ENCODE measurements at places on chromosomes 13 and 19.

DNA sequence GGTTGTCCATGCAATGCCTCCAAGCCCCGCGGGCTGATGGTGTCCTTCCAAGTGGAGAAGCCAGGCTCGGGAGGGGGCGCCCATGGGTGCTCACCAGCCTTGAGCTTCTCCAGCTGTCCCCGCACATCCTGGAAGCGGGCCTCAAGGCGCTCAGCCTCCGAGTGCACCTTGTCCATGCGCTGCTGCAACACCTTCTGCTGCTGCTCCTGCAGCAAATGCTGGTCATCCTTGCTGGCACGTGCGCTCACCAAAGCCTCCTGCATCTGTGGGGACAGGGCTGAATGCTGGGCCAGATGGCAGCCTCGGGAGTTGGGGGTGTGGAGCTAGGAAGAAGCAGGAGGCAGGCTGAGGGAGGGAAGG, 22.8 kb upstream of the EMP3 start:
- no peak for DNase-seq

- DNase-seq = no peak
Measured at GRCh38 chr13:91400671-91401070, 2.2 kb downstream of the GPC5 start.

- DNase-seq = no peak
Measured at GRCh38 chr19:45515807-45516401, 8.6 kb downstream of the VASP start.

DNA sequence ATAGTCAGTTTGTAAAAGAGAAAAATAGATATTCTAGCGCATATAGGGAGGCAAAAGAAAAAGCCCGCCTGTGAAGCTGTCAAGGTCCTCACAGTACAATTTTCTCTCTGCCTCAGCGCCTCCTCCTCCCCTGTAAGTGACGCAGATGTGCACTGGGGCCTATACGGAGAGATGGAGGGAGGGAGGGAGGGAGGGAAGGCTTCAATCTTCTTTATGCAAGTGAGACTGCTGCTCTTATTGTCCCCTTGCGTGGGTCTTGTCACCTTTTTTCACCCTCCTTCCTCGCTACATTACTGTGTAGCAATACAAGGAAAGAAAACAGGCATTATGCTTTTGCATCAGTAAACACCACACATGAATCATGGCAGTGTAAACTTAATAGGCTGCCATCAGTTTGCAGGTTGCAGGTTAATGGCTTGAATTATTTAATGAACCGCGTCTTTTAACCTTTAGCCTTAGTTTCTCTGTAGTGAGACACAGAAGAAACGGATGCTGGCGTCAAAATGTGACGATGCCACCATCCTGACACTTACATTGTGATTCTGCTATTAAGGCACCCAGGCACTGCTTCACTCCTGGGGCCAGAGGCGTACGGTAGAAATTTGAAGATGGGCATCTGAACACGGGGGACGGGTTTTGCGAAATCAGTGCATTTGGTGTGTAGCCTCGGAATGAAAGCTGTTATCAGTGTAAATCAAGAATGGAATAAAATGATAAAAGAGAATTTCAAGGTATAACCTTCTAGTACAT, at the start of gene KLHL1:
TSS of gene KLHL1 (minus strand) at position 97 of the 750 bp plus-strand sequence. CDS start 753 bp downstream, outside the sequence.
- DNase-seq = peak; percentile 3

DNA sequence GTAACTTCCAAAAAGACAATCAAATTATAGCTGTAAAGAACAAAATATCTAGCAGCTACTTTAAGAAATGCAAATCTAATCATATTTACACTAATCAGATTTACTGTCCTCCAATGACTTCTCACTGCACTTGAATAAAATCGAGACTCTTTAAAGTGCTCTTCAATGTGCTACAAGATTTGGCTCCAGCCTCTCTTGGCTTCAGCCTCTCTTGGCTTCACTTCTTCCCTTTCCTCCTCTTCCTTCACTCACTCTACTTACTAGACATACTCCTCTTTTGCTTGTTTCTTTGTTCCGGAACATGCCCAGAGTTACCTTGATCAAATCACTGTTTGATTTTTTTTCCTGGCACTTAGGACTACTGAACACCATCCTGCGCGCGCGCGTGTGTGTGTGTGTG, 495.4 kb downstream of the LMO7 start:
- no peak for DNase-seq

- no peak for DNase-seq
Measured at GRCh38 chr19:52343548-52343947, 7.5 kb downstream of the ZNF610 start.

- no peak for DNase-seq
Measured at GRCh38 chr13:99528547-99528946, 27.3 kb downstream of the TM9SF2 start.

- no peak for DNase-seq
Measured at GRCh38 chr13:46132109-46132508, 27.3 kb upstream of the CPB2 start.

GRCh38 chr19:10431943-10432735, 11.8 kb downstream of the PDE4A start:
- no peak for DNase-seq

- DNase-seq = no peak
Measured at GRCh38 chr13:48093588-48093987, 1.3 kb downstream of the MED4 start.

DNA sequence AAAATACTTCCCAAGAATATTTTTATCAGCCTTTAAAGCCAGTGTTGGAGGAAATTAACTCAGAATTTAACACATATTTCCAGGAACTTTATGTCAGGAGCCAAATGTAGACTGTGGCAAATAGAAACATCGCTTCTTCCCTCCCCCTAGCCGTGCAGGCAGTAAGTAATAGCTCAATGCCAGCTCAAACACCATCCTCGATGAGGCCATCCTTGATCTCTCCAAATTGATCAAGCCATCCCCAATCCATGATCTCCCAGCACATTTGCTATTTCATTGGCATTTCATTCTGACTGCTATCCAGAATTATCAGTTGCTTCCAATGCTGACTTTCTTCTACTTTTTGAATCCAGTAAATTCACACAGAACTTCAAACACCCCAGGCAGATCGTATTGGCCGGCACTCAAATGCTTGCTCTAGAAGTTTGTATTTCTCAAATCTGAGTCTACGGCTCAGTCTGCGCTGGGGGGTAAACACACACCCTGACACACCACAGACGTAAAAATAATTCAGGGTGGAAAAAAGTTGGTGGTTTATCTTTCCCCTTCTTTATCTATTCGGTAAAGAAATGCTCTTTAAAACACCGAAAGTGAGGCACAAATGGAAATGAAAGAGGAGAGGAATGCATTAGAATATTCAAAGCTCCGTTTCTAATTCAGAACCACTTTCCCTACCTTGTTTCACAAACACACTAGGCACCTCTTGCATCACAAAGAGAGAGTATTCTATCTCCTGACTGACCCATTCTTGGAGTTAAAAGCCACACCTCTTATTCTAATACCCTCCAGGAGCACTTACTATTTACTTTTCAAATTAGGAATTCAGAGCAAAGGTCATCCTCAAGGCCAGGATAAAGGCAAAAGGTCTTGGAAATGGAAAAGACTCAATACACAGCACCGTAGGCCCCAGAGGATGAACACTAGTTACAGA, 991 bp downstream of the OBI1 start:
- no peak for DNase-seq

- no peak for DNase-seq
Measured at GRCh38 chr19:18852648-18853047, 20.9 kb downstream of the UPF1 start.

DNA sequence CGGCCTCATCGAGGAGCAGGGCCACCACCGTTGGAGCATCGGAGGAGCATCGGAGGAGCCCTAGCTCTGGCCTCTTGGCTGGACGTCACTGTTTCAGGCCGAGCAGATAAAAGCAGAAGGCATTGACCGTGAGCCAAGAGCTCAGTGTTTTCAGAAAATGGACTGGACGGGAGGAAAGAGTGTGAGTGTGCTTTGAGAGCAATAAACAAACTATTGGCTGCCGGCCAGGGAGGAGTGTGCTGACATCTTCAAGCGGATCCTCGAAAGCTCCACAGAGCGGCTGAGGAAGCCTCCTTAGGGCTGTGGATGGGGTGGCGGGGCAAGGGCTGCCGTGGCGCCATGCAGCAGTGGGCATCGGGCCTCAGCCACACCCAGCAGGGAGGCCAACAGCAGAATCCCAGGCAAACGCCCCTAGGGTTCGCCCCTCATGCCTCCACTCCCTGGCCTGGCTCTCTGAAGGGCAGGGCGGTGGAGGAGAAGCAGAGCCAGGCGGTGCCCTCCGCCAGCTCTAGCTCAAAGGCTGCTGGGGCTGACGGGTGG, 41.8 kb downstream of the IRS2 start:
- DNase-seq = no peak

GRCh38 chr13:93326234-93326811, 99.7 kb downstream of the GPC6 start:
- DNase-seq = no peak

DNA sequence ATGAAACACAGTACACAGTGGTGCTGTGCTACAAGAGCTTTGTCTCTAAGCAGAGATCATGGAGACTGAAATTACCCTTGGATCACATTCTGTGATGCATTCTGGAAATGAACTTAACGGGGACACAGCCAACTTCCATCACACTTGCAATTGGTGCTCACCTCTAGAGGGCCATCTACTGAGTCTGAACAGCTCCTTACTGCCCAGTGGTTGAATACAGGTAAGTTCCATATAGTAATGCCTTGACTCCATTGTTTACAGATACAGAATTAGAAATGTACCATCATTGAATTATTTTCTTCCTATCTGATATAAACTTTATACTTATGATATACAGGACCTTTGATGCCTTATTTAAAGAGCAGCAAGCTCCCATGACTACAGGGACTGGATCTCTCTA, 686.4 kb downstream of the PCDH9 start:
- no peak for DNase-seq

GRCh38 chr19:16363852-16364230, 39.2 kb downstream of the KLF2 start:
- no peak for DNase-seq

GRCh38 chr19:35592226-35592625, 6.3 kb downstream of the PMIS2 start:
- no peak for DNase-seq

- no peak for DNase-seq
Measured at GRCh38 chr13:112750570-112750969, 60.7 kb downstream of the ATP11A start.

DNA sequence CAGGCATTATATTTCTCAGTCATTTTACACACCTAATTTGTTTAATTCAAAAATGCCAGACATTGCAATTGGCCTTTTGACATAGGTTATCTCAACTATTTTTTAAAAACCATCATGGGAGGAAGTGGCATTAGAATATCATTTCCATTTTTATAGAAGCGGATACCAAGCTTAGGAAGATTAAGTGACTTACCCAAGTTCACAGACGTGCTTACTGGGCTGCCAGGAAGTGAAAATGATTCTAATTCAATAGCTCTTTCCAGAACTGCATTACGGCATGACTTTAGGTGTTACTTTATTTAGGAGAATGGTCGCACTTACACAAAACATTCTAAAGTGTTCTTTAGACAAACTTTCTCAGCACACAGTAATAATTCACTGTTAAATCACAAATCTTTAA, 231.9 kb downstream of the KLF12 start:
- no peak for DNase-seq

- DNase-seq = no peak
Measured at GRCh38 chr19:44570984-44571684, 41.7 kb upstream of the CEACAM20 start.

- DNase-seq = no peak
Measured at GRCh38 chr13:113802090-113802531, 43.1 kb downstream of the TMEM255B start.

DNA sequence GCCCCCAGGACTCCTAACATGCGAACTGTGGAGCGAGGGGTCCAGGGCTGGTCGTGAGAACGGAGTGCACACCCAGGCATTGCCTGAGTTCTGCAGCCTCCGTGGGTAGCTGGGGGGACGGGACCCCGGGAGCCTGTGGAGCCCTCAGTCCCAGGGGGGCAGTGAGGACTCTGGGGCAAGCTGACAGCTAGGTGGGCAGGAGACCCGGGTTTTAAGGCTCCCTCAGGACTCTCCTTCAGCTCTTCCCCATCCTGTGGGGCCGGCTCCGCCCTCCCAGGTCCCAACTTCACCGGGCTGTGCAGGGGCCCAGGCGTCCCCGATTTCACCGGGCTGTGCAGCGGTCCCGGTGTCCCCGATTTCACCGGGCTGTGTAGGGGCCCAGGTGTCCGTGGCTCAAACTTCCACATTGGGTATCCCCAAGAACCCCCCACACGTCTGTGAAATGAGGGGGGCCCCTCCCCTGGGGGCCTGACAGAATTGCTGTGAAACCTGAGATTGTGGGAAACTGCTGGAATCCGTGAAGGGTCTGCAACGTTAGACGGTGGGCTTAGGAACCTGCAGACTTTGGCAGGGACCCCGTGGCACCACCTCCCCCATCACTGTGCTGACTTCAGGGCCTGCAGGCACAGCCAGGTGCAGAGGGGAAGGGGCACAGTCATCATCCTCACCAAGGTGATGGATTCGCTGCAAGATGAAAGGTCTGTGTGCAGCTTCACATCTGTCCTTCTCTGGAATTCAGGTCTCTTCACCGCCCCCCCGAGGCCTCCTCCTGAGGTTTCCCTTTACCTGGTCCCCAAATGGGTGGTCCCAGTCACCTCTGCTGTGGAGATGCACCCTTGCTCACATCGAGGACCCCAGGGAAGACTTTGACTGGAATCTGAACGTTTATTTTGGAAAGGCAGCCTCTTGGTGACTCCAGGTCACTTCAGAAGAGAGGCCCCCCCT, 73.2 kb upstream of the MCF2L start:
- no peak for DNase-seq

GRCh38 chr19:16573925-16574324, 1.7 kb upstream of the SLC35E1 start:
- DNase-seq = no peak

DNA sequence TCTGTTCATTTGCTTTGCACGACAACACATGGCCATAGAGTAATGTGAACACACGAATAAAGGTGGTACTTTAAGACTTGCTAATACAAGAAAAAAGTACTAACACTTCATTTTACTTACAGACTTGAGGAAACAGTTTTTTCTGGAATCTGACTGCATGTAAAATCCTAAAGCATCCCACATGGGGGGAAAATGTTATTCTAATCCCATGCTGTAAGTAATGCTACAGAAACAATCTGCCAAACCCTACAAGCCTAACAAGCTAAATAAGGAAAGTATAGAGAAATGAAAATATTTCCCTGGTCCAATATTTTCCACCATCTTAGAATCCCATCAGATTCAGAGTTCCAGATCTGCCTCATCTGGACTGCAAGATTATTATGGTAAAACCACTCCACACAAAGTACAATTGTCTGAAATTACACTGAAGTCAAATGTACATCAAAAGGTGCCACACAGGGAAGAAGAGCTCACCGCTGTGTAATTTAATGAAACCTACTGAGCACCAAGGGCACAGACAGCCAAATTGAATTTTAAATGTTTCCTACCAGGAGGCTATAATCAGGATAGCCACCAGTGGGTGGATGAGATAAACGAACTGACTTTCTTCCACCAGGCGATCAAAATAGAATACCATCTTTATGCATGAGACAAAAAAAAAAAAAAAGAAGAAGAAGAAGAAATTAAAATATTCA, 22.0 kb downstream of the LHFPL6 start:
- DNase-seq = no peak

- no peak for DNase-seq
Measured at GRCh38 chr13:51125495-51126226, 14.6 kb upstream of the C13orf42 start.
